ENCODE measurements at places on chromosomes 1 and 21.

GRCh38 chr1:174938281-174939007 lies 61.3 kb upstream of the CACYBP start:
- no peak for DNase-seq

GRCh38 chr1:198606020-198606438 lies 32.8 kb upstream of the PTPRC start:
- peak; percentile 34 for DNase-seq

GRCh38 chr1:204162494-204163074 lies 3.6 kb downstream of the REN start:
- peak; percentile 62 for DNase-seq

DNA sequence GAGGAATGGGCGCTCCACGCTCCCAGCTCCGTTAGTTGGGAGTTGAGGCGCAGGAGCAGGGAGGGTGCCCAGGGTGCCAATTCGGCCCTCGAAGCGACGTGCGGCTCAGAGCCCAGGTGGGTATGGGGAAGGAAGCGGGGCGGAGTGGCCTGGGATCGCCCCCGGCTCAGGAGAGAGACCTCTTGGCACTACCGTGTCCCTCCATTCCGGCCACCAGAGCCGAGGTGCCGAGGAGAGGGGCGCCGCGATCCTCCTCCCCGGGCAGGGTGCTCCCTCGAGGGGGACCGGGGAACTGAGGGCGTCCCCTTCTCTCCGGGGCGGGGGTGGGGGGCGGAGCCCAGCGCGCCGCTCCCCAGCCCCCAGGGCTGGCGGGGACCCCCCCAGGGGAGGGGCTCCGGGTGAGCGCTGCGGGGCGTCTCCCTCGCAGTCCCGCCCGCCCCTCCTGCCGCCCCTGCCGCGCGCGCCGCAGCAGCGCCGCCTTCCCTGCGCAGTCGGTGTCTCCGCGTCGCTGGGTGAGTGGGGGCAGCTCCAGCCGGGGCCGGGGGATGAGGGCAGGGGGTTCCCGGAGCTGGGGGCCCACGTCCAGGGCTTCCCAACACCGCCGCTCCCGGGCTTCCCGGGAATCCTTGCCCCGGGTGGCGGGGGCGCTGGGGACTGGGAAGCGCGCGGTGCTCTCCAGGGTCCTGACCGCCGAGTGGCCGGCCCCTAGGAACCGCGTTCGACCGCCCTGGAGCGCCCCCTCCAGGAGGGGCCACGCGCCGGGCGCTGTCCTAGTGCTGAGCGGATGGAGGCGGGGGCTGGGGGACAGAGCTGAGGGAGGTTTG lies at the start of gene HPCA:
Gene HPCA, plus strand, starts transcription at position 488 of the 824 bp plus-strand sequence. CDS start 2,408 bp downstream, outside the sequence.
- peak; percentile 61 for DNase-seq

DNA sequence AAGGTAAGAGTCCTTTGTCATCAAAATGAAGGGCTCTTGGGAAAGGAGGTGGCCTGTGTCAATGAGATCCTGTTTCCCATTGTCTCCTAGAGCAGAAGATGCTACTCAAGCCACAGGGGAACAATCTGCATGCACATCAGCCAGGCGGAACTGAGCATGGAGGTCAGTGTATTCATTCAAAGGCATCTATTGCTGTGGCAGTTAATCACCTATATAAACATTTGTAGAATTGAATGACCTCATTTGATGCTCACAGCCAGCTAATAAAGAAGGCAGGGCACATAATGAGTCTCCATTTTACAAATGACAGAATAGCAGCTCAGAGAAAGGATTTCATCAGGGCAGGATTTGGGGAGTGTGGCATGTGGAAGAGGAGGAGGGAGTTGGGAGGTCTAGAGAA lies 5.7 kb upstream of the FYB2 start:
- peak; percentile 26 for DNase-seq

DNA sequence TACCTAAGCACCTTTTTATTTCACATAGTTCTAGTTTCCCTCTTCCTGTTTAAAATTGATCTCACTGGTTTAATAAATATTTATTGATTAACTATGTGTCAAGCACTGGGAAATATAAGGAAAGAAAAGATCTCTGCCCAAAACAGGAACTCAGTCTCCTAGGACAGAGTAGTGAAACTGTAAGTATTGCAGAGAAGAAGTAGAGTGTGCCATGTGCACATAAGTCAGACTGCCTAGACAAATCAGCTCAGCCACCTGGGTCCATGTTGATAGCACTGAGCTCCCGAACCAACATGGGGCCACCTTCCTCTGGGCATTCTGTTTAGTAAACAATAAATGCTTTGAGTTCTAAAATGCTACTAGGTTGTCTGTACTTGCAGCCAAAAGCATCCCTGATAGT lies 9.8 kb upstream of the SSX2IP start:
- DNase-seq = no peak

- peak; percentile 31 for DNase-seq
Observed at GRCh38 chr1:172914501-172915144, 136.1 kb downstream of the TNFSF18 start.

GRCh38 chr1:157178490-157178889 lies 40.3 kb upstream of the ETV3 start:
- no peak for DNase-seq
